ENCODE measurements at places on chromosomes 3 and 15. TPM values are rescaled to one million over a fixed set of nuclear protein-coding genes. Genes with fewer than 3 reads are reported as not detected.

The CIB2 gene
- polyA plus RNA-seq, result 2.9 TPM

The CACNA2D3 gene
- 0.39 TPM for polyA plus RNA-seq

The POPDC2 gene
- polyA plus RNA-seq, result 1.2 TPM

The EPHB3 gene
- 1.6 TPM for polyA plus RNA-seq

The CCDC9B gene
- 33.1 TPM for polyA plus RNA-seq

The CD200R1 gene
- polyA plus RNA-seq, result not detected

The CLRN1 gene
- polyA plus RNA-seq, result not detected

The SLC6A20 gene
- not detected for polyA plus RNA-seq

The SAMMSON gene
- polyA plus RNA-seq, result not detected

The CRYGS gene
- polyA plus RNA-seq, result 1.3 TPM

The ATP8B4 gene
- polyA plus RNA-seq, result 0.89 TPM

The BNC1 gene
- polyA plus RNA-seq, result 4.3 TPM

The TMEM207 gene
- polyA plus RNA-seq, result not detected

The SPESP1 gene
- 1.1 TPM for polyA plus RNA-seq

The MAGEL2 gene
- 0.04 TPM for polyA plus RNA-seq

The MCF2L2 gene
- not detected for polyA plus RNA-seq

The ZNF860 gene
- 0.08 TPM for polyA plus RNA-seq

The ABHD6 gene
- polyA plus RNA-seq, result 4.8 TPM

The PLSCR2 gene
- not detected for polyA plus RNA-seq

The PPP1R14D gene
- not detected for polyA plus RNA-seq

The PKM gene
- 2,525 TPM for polyA plus RNA-seq

The SEC22A gene
- polyA plus RNA-seq, result 35.2 TPM

The TPM1 gene
- polyA plus RNA-seq, result 3,029 TPM

The LIPC gene
- polyA plus RNA-seq, result 1.1 TPM

The SRGAP3 gene
- 0.89 TPM for polyA plus RNA-seq

The PLSCR5 gene
- not detected for polyA plus RNA-seq

The GOLGA6B gene
- polyA plus RNA-seq, result not detected

The MCTP2 gene
- 0.70 TPM for polyA plus RNA-seq

The IL17RD gene
- 0.42 TPM for polyA plus RNA-seq

The PP2D1 gene
- polyA plus RNA-seq, result 0.16 TPM

The CD200 gene
- 0.18 TPM for polyA plus RNA-seq

The TLR9 gene
- 0.11 TPM for polyA plus RNA-seq

The NAA80 gene
- 11.1 TPM for polyA plus RNA-seq

The MAPKBP1 gene
- polyA plus RNA-seq, result 5.2 TPM

All from GM23248 (cell line).